ENCODE measurements at places on chromosomes 5 and 9. TPM values are rescaled to one million over a fixed set of nuclear protein-coding genes. Genes with fewer than 3 reads are reported as not detected.

- no peak for DNase-seq
Observed at GRCh38 chr9:105141146-105141975, 103.1 kb upstream of the SLC44A1 start.

Gene PCDHGA7
- total RNA-seq = 9.6 TPM

DNA sequence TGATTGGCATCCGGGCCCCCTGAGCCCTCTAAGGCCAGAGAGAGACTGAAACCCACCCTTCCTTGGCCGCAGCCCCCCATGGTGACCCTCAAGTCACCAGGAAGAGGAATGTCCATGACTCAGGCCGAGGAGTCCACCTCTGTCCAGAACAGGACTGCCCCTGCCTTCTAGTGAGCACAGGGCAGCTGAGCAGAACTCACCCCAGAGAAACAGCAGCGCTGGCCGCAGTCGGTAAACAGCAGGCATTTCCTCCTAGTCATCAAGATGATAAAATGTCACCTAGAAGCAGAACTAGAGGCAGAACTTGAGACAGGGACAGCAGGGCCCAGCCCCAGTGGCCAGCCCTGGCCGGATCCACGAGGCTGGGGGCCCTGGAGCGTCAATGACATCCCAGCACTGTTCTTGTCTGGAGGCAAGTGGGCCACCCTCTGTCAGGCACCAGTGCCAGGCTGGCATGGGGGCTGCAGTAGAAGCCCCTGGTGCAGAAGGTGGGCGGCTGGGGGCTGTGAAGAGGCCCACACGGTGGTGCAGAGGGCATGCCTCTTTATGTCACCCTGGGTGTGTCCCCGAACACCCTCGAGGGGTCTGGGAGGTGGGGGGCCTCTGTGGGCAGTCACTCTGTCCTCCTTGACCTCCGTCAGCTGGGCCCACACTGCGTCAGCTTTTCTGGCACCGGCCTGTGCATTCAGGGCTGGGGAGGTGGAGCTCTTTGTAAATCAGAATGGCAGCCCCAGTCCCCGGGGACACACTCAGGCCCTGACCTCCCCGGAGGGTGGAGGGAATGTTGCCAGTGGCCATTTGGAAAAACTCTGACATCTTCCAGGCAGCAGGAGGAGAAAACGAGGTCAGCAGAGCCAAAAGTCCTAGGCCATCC is 83.0 kb downstream of the NTNG2 start:
- DNase-seq = no peak

- DNase-seq = no peak
Observed at GRCh38 chr5:147397616-147398015, 112.3 kb downstream of the DPYSL3 start.

Gene WNT8A
- not detected for total RNA-seq

GRCh38 chr5:170523142-170523551 is 19.3 kb downstream of the KCNIP1 start:
- DNase-seq = peak; percentile 70

DNA sequence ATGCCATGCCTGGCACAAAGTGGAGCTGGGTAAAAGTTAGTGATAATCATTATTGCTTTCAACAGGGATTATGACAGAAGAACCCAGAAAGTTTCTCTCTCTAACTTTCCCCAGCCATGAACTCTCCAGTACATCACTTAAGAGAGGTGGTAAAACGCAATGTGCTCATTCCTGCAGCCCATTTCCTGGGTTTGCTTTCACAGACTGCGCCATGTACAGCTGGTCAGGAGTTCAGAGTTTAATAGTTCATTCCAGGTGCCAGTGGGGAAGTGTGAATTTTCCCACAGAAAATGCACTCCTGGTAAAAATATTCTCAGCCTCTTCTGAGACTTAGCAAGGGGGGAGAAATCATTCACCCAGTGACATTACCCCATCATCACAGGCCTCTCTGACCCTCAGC is 35.5 kb downstream of the ADAM19 start:
- DNase-seq = no peak

GRCh38 chr9:111949919-111950318 is 53.3 kb downstream of the UGCG start:
- DNase-seq = no peak

- DNase-seq = no peak
Observed at GRCh38 chr5:106956886-106957285, 713.9 kb downstream of the EFNA5 start.

GRCh38 chr5:137146402-137146890 is 352.7 kb downstream of the SPOCK1 start:
- peak; percentile 20 for DNase-seq

DNA sequence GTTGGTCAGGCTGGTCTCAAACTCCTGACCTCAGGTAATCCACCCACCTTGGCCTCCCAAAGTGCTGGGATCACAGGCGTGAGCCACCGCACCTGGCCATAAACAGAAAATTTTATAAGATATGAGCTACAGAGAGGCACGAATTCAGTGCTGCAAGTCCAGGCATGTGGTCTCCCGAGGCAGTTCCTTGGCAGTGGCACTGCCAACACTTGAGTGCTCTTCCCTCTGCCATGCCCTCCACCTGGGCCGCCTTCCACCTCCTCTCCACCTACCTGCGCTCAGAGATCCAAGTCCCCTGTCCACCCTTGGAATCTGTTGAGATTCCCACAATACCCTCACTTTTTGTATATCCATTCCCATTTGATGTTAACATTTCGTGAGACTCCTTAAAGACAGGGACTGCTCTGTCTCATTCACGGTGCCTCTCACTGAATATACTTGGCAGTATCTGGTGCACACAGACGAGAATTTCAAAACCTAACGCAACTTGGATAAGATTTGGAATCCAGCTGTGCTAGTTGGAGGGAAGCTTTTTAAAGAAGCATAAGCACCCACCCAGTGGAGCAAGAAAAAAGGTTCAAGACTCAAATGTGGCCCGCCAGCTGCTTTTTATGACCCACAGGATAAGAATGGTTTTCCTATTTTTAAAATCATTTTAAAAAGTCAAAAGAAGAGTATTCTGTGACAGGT is 68.3 kb downstream of the DCP2 start:
- DNase-seq = no peak

Gene CEP78
- total RNA-seq = 60.5 TPM

DNA sequence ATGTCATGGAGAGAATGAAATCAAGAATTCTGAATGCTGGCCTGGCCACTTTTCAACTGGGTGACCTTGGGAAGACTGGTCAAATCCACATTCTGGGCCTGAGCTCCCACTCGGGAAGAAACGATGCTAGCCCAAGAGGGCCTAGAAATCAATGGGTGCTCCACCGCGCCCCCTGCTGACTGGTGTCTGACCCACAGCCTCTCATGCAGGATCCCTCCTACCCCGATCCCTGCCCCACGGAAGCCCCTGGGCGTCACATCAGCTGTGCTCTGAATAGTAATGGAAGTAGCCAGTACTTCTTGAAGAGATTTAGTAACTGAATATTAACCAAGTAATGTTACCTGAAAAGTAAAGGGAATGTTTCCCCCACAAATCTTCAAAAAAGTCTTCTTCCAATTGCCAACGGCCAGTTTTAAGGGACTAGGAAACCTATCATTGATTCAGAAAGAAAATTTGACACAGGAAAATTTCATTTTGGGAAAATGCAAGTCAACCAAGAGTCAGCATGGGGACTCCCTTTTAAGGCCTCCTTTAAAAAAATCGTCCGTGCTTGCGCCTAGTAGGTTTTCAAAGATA is 43.9 kb downstream of the CRB2 start:
- peak; percentile 42 for DNase-seq

Gene BAAT
- total RNA-seq = 0.17 TPM

GRCh38 chr9:15220658-15221318 is 86.2 kb downstream of the TTC39B start:
- no peak for DNase-seq

Gene FAM221B
- not detected for total RNA-seq

DNA sequence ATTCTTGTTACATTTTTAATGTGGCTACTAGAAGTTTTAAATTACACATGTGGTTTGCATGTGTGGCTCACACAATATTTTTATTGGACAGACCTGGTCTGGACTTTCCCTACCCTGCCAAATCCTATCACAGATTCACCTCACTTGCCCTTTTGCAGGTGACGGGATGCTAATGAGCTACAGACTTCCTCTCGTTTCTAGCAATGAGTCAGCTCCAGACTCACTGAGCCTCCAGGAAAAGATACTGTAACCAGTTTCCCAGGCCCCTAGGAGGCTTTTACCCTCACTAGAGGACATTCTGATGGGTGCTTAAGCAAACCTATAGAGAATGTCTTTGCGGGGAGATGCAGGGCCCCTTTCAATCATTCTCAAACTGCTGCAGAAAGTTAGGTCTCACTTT is 135.4 kb downstream of the WDR41 start:
- no peak for DNase-seq

- no peak for DNase-seq
Observed at GRCh38 chr5:36377192-36377591, 75.5 kb upstream of the RANBP3L start.

Gene PALM2AKAP2
- 5.7 TPM for total RNA-seq

DNA sequence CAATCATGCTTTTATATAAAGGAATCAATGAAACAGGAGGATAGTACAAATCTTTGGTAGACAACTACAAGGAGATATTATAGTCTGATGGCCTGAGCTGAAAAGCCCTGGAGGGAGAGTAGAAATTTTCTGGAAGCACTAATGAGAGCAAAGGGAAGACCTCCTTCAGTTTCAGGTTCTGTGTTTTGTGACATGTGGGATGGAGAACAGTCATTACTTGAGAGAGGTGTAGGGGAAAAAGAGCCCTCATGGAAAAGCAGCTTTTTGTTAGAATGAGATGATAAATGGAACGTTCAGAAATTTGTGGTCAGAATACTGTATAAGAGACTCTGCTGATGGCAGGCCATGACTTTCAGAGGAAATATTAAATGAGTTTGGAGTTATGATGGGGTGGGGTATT is 360.6 kb upstream of the MEF2C start:
- DNase-seq = no peak

DNA sequence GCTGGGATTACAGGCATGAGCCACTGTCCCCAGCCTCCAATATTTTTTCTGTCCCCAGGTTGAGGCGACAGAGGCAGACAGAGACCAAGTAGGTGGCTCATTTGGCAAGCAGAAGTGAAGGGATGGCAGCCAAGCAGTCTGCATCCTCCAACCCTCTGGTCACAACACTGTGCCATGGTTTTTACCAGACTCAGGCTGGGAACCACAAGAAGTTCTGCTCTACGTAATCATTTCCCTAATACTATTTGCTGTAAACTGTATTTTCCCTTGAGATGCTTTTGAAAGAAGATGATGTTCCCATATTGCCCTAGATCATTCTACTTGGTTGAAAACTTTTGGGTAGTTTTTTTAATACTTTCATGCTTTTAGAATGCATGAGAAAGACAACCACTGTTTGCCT is 40.5 kb downstream of the PTTG1 start:
- no peak for DNase-seq

DNA sequence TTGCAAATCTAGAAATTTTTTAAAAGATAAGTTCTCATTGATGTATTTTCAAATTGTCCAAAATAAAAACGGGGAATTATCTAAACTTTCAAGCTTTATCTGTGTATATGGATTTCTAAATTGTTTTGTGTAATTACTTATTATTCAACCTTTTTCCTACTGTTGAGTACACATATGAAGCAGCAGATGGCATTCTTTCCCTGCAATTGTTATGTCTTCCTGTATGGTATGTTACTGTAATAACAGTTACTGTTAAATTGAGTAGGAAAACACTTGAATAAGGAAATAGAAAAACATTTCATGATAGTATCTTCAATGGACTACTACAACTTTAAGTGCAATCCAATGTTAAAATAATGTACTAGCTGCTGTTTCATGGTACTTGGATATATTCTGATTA is 124.8 kb downstream of the RANBP17 start:
- DNase-seq = no peak

GRCh38 chr9:90815183-90815943 is 13.7 kb downstream of the SYK start:
- peak; percentile 77 for DNase-seq

Gene PCAT7
- total RNA-seq = 0.17 TPM

Gene EPB41L4B
- total RNA-seq = not detected

Gene ZNG1F
- total RNA-seq = 8.0 TPM

Gene PLAC8L1
- total RNA-seq = 1.9 TPM

Gene DCP2
- total RNA-seq = 73.5 TPM

- DNase-seq = no peak
Observed at GRCh38 chr5:60724126-60724525, 24.2 kb upstream of the DEPDC1B start.

- no peak for DNase-seq
Observed at GRCh38 chr5:98593418-98593817, 180.0 kb upstream of the RGMB start.

Gene PCDHAC2
- 7.1 TPM for total RNA-seq

GRCh38 chr5:132313961-132314432 is 19.8 kb downstream of the SLC22A4 start:
- DNase-seq = no peak

DNA sequence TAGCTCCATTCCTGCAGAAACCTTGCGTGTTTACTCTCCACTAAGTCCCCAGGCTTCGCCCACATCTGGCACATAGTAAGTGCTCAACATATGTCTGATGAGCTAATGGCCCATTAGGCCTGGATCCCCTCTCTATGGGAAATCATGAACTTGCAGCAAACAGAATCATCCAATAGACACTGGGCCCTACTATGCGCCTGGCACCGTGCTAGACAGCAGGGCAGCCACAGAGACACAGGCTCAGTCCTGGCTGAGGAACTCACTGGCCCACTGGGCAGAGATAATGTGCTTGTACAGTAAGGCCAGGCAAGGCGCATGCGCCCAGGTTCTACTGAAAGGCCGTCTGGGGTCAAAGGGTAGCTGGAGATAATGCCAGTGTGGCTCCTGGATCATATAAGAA is 36.9 kb upstream of the FABP6 start:
- DNase-seq = no peak

DNA sequence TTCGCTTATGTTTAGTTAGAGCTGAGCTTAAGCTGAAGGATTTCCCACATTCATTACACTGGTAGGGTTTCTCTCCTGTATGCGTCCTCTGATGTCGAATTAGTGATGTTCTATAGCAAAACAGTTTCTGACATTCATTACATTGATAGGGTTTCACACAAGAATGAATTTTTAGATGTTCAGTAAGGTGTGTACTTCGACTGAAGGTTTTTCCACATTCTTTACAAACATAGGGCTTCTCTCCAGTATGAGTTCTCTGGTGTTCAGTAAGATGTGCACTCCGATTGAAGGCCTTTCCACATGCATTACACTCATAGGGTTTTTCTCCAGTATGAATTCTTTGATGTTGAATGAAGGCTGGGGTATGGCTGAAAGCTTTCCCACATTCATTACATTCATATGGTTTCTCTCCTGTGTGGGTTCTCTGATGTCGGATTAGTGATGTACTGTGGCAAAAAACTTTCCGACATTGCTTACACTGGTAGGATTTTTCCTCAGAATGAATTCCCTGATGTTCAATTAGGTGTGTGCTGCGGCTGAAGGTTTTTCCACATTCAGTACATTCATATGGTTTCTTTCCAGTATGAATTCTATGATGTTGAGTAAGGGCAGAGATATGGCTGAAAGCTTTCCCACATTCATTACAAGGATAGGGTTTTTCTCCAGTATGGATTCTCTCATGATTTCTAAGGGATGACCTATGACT is 14.6 kb downstream of the ZNF883 start:
- DNase-seq = peak; percentile 2

DNA sequence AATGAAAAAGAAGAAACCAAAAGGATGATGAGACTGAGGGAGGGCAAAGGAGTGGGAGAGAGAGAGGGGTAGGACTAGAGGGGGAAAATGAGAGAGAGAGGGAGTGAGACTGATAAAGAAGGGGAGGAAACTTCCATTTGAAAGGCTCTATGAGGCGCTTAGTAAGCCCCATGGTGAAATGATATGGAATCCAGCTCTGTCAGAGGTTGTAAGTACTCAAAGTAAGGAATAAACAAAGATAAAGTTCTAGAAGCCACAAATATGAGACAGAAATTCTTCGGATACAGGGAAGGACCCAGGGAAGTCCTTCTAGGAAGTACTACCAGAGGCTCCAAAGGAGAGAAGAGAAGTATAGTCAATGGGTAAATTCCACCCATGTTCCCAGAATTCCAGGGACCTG is 21.7 kb upstream of the VLDLR start:
- no peak for DNase-seq
